Fibroblast of pulmonary artery (primary cell): ENCODE measurements at places on chromosomes 1 and 21.

- DNase-seq, result no peak
These were observed 3.9 kb downstream of the MTR start for GRCh38 chr1:236799001-236799400.

GRCh38 chr1:153616917-153617311, 789 bp upstream of the S100A14 start:
- no peak for DNase-seq

DNA sequence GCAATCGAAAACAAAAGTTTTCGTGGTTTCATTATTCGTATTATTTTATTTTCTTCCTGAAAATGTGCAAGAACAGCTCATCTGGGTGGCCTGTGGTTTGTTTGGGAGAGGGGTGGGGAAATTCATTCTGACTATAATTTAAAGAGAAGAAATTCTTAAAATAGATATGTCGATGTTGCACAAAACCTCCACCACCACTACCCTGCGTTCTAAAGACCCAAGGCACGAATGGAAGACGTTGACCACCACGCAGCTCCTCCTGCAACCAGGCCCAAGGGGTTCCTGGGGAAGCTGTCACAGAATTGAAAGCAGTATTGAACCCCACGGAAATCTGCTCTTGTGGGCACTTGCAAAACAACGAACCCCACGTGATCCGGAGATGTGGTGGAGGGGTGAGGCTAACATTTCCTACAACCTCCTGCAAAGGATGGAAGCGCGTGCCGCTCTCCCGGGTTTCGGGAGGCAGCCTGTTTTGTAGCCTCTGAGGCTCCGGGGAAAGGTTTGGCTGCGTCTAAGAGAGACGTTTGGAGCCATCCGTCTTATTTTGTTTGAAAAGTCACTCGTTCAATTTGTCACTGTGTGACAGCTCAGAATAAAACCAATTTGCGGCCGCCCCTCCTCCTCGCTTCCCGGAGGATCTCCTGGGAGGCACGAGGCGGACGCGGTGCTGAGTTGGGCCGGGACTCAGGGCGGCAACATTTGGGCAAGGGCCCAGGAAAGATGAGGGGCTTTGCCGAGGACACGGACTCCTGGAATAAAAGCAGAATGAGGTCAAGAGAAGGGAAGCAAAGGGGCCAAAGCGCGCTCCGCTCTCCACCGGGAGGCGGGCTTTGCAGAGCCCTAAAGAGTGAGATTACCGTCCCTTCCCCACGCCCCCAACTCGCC, 810 bp upstream of the HLX start:
- DNase-seq, result no peak

DNA sequence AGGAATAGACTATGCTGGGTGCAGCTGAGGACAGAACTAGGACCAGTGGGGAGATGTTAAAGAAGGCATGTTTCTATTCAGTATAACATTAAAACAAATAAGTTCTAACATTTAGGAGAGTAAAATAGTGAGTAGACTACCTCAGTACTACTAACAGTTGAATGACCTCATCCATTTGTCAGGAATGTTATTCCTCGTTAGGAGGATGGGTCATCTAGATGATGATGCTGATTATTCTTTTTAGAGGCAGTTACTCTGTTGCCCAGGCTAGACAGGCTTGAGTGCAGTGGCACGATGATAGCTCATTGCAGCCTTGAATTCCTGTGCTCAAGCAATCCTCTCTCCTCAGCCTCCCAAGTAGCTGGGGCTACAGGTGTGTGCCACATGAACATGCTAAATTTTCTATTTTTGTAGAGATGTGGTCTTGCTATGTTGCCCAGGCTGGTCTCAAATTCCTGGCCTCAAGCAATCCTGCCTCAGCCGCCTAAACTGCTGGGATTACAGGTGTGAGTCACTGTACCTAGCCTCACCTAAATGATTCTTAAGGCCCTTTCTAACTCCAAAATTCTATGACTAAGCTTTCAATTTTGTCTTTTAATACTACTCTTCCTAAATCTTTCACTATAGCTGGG, 9.3 kb downstream of the EEIG2 start:
- DNase-seq, result no peak

DNA sequence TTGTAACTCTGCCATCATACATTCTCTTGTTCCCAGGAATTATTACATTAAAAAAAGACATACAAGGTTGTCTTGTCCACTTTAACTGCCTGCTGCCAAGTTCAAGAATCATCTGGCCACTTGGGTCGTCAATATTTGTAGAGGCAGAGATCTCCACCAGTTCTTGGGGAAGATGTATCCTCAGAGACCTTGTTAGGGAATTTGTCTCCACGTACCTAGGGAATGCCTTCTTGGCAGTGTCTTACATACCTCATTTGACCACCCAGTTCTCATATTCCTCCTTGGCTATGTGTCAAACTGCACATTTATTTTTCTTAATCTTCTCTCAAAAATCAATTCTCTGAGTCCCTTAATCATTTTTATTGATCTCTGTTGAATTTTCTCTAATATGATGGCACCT, 266.0 kb downstream of the SPATA17 start:
- no peak for DNase-seq

- DNase-seq, result no peak
These were observed 78.0 kb downstream of the WDR64 start for GRCh38 chr1:241730031-241730430.

- DNase-seq, result no peak
These were observed 51.2 kb upstream of the NFASC start for GRCh38 chr1:204819495-204819894.

DNA sequence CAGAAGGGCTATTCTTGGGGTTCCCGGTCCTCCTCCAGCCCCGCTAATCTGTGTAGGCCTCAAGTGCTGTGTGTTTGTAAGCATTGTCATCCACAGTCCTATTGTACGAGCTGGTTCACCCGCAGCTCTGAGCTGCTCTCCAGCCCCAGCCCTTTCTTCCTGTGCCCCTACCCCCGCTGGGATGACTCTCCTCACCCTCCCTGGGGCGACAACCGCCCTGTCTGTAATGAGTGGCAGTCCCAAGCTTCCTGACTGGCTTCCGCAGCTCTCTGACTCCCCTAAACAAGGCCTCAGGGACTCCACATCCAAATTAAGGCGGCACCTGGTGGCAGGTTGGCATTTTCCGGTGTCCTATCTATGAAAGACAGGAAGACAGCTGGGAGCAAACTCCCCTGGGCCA, 45.8 kb downstream of the TFF3 start:
- no peak for DNase-seq

- DNase-seq, result peak; percentile 79
These were observed 22.1 kb upstream of the EFNA1 start for GRCh38 chr1:155105604-155106011.

DNA sequence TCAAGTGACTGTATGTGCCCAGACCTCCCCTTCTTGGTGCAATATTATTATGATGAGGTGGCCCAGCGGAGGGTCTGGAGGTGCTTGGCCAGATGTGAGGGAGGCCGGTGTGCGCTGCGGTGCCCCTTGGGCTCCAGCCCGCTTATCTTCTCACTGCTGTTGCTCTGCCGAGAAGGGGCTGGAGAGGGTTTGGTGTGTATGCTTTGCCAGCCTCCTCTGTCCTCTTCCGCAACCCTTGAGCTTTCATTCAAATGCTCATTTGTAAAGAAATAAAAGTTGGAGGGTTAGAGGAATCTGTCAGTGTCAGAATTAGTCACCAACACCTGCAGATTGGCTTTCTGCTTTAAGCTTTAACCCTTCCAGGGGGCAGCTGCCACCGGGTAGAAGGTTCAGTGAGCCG, 19.7 kb downstream of the RNF220 start:
- DNase-seq, result no peak

DNA sequence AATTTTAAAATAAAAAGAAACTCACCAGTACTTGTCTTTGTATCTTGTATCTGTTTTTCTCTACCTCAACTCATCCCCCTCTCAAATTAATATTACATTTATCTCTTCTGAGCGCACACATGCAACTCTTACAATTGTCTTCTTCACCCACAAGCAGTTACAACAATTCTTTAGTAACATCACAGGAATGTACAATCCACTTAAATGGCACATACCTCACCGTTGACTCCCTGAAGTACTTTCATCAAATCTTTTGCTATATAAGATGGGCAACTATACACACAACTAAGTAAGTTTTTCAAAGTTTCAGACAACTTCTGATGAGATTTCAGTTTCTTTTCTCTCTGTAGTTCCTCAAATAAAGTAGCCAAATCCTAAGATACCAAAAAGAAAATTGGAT, 28.3 kb downstream of the HEATR1 start:
- peak; percentile 58 for DNase-seq

DNA sequence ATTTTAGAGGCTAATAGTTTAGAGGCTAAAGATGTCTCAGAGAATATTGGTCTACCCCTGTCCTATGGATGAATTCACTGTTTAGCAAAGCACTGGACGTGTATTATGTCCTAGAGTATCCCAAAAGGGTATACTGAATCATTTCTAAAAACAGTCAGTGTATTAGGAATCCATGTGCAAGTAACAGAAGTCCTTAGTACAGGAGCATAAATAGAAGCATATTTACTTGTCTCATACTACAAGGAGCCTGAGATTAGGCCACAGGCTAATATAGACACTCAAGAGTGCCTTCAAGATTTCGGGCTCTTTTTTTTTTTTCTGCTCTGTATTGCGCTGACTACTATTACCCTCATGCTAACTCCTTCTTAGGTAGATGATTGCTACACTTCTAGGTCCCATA, 518.9 kb downstream of the USP25 start:
- no peak for DNase-seq

- no peak for DNase-seq
These were observed 11.4 kb upstream of the KLHL12 start for GRCh38 chr1:202938287-202938925.

GRCh38 chr21:35783721-35784120, 276.6 kb downstream of the SETD4 start:
- DNase-seq, result no peak

DNA sequence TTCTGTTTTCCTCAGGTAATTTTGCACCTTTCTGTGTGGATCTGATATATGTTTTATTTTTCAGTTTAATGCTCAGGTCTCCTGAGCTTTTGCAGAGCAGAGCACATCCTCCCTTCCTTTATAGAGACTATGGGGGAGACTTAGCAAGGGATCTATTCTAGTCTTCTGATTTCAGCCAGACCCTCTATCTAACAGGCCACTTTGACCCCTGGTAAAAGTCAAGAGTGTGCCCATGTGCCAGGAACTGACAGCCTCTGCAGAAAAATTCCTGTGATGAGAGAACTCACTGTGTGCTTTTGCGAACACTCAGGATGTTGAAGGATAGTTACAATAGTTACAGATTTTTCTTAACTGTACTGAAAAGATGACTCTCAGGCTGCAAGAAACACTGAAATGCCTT, 123.3 kb downstream of the NOS1AP start:
- DNase-seq, result no peak

GRCh38 chr1:19028110-19028509, 71.6 kb upstream of the IFFO2 start:
- DNase-seq, result no peak

GRCh38 chr1:46197964-46198811, at the start of gene POMGNT1:
Gene POMGNT1, minus strand, starts transcription at chr1:46198434. Its CDS starts 613 bp downstream, at chr1:46197821.
- DNase-seq, result peak; percentile 39

GRCh38 chr1:117147856-117148588, 26.5 kb upstream of the TRIM45 start:
- peak; percentile 71 for DNase-seq

DNA sequence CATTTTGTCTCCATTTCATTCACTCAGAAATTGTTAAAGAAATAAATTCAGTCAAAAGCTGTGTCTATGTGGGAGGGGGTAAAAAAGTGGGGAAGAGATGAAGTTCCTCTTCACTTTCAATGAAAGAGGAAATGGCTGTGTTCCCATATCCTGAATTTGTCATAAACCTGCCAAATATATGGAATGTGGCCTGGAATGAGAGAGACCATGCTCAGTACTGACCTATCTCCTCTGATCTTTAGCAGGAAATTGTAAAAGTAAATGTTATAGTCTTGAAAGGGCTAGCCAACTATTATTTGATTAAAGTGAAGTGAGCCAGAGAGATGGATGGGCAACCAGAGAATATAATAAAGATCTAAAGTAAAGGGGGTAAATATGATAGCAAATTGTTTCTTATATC, 130.3 kb upstream of the C21orf91 start:
- DNase-seq, result peak; percentile 10

DNA sequence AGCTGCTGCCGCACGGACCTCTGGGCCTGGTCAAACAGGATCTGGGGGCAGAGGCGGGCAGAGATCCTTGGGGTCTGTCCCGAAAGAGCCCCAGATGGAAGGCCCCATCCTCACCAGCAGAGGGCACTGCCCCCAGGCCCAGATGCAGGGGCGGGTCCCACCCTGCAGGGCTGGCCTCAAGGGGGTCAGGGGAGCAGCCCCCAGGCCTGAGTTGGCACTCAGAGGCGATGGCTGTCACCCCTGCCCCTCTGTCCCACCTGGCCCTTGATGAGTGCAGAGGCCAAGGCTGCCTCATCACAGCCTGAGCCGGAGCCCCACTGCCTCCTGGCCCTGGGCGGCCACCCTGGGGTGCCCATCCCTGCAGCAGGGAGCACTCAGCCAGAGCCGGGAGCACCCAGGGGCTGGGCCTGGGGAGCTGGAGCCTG, 5.7 kb downstream of the ACAP3 start:
- DNase-seq, result no peak

GRCh38 chr1:196515904-196516303, 92.3 kb downstream of the KCNT2 start:
- no peak for DNase-seq

DNA sequence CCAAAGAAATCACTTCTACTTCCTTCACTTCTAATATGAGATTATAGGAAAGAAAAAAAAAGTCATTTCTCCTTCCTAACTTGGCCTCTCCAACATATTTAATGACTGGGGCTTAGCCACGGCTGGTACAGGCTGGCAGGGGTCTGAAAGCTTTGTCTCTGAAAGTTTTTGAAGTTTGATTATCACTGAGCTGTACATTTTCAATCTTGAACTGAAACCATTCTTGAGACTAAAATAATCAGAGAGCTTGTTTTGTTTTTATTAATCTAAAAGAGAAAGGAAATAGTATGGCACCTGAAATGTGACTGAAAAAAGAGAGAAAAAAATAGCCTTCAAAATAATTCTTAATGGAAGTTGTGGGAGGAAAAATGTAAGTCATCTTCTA, 3.8 kb upstream of the KRTAP19-8 start:
- no peak for DNase-seq

- DNase-seq, result no peak
These were observed 4.7 kb downstream of the MYSM1 start for GRCh38 chr1:58695206-58695605.

GRCh38 chr1:183273300-183273699, 87.2 kb downstream of the LAMC2 start:
- DNase-seq, result no peak

GRCh38 chr1:237098541-237098940, 56.6 kb downstream of the RYR2 start:
- DNase-seq, result no peak

GRCh38 chr1:158607296-158607695, 2.2 kb downstream of the OR10Z1 start:
- no peak for DNase-seq

- peak; percentile 76 for DNase-seq
These were observed 304.8 kb downstream of the BRINP3 start for GRCh38 chr1:190172651-190173430.

- no peak for DNase-seq
These were observed 34.8 kb downstream of the KCNQ4 start for GRCh38 chr1:40818264-40818961.
